ENCODE measurements at places on chromosomes 3 and 15. TPM values are rescaled to one million over a fixed set of nuclear protein-coding genes. Genes with fewer than 3 reads are reported as not detected.

DNA sequence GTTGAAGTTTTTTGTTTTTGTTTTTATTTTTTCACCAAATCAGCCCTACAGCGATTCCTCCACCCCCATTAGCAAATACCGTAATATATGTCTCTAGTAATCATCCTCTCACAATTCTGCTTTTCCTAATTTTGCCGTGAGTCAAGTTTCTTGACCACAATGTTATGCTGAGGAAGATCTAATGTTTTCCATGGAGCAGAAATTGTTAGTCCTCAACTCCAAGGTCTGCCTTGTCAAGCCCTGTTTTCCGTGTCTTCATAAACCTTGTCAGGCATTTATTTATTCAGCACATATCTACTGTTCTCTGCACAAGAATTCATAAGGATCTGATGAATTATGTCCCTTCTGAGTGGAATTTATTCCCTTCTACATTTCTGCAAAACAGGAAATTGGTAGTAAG is 372.8 kb downstream of the RBMS3 start:
- no peak for DNase-seq

DNA sequence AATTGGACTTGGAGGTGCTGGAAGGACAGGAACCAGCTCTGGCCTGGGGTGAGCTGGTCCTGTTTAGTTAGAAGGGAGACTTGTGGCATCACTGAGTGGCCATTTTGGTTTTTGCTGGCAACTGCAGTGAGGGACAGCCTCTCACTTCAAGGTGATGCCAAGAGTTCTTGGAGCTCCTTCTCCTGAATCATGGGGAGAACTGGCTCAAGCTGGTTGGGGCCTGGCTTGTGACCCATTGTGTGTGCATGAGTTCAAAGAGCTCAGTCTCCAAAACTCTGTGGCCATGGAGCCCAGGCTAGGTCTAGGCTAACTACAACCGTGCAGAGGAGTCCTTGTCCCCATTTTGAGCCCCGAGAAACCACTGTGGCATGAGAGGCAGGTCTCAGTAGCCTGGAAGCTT is 60.1 kb upstream of the ZNF148 start:
- DNase-seq = no peak

The DUSP7 gene
- 1.8 TPM for total RNA-seq

The MON1A gene
- total RNA-seq = 11.6 TPM

All from stomach (tissue), 19 donors.